Ascending aorta (tissue), 2 donors: ENCODE measurements at places on chromosomes 3 and 15.

DNA sequence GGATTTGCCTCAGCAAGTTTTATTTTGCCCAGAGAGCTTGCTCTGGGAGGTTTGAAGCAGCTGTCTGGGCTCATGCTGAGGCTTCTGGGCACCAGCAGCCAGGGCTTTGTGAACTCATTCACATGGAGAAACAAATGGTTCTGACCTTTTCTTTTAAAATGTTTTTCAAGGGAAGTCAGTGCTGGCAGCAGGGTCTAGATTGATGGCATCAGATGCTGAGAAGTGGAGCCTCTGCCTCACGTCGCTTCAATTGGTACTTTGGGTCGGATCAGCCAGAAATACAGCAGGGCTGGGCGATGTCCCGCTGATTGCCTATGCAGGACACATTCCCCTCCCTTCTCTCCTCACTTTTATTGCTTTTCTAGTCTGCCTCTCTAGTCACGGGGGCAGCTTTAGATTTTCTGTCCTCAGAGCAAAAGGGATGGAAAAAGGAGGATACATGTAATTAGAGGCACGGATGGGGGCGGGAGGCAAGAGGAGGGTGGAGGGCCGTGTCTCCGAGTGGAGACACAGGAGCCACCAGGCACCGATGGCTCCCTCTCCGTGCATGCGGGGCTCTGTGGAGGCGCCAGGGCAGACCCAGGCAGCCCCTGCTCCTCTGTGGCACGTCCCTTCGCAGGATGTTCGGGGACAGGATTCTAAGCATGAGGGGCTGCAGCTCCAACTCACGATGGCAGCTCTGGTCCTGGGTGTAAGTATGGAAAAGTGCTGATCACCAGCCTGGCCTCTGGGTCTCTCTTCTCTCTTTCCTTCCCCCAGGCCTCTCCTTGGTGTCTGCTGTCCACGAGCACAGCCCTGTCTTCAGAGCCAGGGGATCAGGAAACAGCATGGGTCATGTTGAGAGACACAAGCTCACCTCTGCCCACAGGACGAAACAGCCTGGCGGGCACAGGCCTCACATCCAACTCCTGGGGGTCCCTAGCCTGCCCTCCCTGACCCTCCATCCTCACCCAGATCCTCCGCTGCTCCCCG, 116.1 kb downstream of the FAM43A start:
- no peak for DNase-seq

- DNase-seq: no peak
Observed at GRCh38 chr3:141878326-141878725, 1.9 kb downstream of the ATP1B3 start.

- no peak for DNase-seq
Observed at GRCh38 chr3:65158023-65158422, 470.2 kb upstream of the ADAMTS9 start.

DNA sequence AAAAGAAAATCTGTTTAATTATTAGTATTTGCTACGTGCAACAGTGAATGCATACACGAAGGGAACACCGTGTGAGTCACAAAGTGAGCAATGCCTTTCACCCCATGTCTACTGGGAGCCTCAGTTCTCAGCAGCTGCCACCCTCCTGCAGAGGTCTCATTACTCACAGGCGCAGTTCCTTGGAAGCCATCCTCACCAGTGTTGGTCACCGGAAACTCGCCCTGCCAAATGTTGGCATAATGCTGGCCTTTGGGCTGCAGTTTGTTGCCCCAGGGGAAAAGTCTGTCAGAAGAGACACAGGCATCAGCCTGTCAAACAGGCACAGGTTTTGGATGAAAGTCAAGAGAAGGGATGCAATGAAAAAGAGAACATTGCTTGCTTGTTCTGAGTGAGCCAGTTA, 50.1 kb downstream of the SUMF1 start:
- peak; percentile 82 for DNase-seq

DNA sequence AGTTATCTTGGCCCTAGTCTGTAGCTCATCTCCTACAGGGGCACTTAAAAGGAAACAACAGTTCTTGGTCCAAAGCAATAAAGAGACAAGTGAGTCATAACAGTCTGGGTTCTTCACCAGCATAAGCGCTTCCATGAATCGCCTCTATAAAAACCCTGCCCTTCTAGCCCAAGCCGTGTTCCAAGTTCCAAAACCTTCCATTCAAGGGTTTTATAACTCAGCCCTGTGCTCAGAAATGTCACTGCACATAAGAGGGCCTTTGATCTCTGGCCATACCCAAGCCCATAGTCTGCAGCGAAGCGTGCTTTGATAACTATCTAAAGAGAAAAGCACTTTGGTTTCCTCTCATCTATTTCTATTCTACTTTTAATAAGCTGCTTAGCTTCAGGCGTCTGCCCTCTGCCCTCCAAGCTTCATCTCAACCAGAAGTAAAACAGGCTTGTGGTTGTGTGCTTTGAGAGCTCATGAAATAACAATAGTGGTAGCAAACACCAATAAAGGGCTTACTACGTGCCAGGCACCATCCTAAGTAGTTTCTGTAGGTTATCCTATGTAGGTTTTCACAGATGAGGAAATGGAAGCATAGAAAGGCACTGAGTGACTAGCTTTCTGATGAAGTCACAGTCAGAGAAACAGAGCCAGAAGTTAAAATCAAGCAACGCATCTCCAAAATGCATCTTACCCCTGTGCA, 64.0 kb upstream of the AKAP13 start:
- DNase-seq: no peak

GRCh38 chr3:116198087-116198486, 247.2 kb downstream of the LSAMP start:
- no peak for DNase-seq

DNA sequence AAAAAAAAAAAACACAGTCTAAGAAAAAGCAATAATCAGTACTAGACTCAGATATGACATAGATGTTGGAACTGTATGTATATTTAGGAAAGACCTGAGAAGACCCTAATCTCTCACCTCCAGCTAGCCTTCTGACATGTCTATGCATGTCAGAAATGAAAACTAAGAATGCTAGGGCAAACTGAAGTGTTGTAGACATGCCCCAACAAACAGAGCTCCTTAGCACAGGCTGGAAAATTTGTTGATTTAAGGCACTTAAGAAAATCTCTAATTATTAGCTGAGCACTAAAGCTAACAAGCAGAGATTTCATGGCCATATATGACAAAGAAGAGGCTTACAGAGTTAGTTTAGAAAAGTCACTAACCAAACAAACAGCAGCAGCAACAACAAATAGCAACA, 45.5 kb upstream of the PRSS50 start:
- no peak for DNase-seq

GRCh38 chr3:15345608-15346137, 13.3 kb upstream of the SH3BP5 start:
- DNase-seq: no peak

DNA sequence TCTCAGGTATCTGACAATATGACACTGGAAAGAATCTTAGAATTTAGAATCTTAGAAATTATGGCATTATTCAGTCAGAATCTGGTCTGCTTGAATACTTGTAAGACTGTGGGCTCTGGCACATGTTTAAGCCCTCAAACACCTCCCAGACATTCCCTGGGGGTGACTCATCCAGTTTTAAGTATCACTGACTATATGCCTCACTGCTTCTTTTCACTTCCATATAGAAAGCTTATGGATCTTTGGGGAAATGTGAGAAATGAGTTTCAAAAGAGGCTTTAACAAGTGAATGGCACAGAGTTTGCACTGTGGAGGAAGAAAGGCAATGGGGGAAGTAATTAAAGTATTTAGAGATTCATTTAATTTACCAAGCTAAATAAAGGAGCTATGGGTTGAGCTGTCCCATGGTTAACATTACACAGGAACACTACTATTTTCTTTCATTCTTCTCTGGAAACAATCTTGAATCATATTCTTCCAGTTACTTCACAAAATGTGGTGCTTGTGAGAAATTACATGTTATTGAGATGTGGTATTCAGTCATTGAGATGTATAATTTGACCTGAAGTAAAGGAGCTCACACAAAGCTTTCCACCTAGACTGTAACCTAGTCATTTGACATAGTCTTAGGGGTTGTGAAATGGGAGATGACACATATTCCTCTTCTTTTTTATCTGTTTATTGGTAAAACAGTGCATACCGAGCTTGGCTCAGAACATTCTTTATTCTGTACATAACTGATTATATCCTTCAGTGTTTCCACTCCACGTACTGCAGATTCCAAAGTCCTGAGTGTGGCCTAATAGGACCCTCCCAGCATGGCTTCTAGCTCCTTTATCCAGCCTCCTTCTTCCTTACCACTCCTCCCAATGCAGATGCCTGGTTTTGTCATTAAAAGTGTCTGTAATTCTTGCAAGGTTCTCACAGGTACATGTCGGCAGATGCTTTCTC, 544.6 kb upstream of the NECTIN3 start:
- no peak for DNase-seq

- DNase-seq: no peak
Observed at GRCh38 chr3:170485696-170486095, 67.0 kb downstream of the CLDN11 start.

- peak; percentile 76 for DNase-seq
Observed at GRCh38 chr3:15860014-15860934, 62.5 kb upstream of the ANKRD28 start.
